Stimulated activated effector memory CD8-positive, alpha-beta T cell treated with anti-CD3 and anti-CD28 coated beads, Interleukin-12 subunit alpha, Interleukin-12 subunit beta, amount 100 ng/mL, for 72 hours (primary cell): ENCODE measurements at places on chromosomes 5 and 9.

DNA sequence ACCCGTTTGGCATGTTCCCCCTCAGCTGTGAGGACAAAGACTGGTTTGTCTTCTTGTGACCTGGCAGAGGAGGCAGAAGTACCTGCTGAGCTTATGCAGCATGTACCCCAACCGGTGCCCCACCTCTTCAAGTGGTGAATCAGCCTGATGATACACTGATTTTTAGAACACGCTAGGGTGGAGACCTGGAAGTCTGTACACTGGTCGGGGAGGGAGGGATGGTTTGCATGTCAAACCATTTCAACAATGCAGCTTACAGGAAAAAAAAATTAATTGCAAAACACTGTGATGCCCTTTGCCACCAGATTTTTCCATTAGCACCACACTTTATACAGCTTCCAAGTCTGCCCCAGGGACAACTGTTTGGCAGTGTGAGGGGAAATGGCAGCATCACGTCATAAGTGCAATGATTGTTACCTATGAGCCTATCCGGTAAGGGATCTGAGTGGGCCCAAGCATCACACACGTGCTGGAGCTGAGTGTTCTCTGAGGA, 155.1 kb upstream of the DMRT1 start:
- DNase-seq: no peak

GRCh38 chr5:148843510-148844318, 17.3 kb downstream of the ADRB2 start:
- no peak for DNase-seq

GRCh38 chr5:40121236-40121635, 558.5 kb upstream of the PTGER4 start:
- no peak for DNase-seq

DNA sequence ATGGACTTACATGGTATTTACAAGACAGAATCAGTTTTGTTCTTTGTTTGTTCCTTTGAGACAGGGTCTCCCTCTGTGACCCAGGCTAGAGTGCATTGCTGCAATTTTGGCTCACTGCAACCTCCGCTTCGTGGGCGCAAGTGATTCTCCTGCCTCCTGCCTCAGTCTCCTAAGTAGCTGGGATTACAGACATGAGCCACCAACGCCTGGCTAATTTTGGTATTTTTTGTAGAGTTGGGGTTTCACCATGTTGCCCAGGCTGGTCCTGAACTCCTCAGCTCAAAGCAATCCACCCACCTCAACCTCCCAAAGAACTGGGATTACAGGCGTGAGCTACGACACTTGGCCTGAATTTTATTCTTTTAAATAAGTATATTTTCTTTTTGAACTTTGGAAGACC, 27.6 kb downstream of the RAB24 start:
- DNase-seq: no peak

DNA sequence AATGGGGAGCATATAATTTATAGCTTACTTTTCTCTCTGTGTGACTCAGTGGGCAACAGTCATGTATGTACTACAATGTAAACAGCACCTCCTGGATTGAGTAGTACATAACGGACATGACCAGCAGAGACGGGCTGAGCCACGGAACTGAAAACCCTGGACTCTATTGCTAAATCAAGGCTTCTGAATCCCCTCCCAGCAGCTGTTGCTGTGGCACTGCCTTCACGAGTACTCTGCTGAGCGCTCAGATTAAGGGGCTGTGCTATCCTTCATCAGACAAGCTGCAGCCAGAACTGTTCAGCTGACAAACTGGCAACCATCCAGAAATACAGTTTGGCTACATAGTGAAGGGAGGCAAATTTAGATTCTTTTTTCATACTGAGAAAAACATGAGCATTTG, 131.3 kb upstream of the CCDC180 start:
- DNase-seq: no peak

DNA sequence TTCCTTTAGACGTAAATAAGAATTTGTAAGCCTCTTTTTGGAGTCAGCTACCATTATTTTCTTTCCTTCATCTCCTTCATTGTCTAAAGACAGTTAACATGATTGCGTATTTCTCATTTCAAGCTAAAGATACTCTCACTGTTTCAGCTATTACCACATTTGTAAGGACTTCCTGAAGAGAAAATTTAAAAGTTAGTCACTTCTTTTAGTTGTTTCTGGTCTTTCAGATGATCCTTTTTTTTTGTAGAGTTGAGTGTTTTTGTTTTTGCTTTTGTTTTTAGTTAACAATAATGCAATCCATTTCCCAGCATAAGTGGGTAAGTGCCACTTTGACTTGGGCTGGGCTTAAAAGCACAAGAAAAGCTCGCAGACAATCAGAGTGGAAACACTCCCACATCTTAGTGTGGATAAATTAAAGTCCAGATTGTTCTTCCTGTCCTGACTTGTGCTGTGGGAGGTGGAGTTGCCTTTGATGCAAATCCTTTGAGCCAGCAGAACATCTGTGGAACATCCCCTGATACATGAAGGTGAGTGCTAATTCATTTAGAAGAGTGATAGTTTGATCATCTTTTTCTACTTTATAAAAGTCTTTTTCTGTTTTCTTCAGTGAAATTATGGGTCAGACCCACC, 2.0 kb downstream of the IL31RA start:
- DNase-seq: no peak

- no peak for DNase-seq
Observed at GRCh38 chr5:100423330-100423729, 111.8 kb upstream of the FAM174A start.

DNA sequence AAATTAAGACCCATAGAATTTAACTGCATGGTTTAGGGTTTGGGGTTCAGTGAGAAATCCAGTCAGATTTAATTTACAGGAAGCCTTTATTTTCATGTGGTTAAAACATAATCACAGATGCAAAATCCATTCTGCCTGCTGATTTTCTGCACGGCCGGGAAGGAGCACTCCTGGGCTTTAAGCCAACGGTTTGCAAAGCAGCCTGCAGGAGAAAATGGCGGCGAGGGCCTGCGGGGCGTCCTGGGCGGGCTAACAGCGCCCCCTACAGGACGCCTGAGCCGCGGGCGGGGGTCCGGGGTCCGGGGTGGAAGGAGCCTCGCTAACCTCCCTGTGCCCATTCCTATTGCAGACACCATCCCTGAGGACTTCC, 47.6 kb downstream of the THBS4 start:
- DNase-seq: peak; percentile 80

GRCh38 chr9:126222363-126222834, 104.2 kb upstream of the MVB12B start:
- no peak for DNase-seq

DNA sequence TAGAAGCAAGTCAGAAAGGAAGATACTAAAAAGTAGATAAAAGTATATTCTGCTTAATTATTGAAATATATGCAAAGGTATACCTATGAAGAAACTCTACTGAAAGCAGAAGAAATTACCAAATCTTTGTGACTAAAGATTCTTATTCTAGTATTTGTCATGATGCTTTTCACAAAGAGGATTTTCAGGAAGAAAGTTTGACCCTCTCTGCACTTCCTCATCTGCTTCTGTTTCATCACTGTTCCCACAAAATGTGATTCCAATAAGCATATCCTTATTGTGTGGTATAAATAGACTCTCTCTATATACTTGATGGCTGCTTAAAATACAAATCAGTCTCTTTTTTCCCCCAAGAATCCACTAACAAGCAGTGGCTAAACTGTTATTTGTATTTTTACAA, 2139.6 kb upstream of the ACO1 start:
- no peak for DNase-seq

DNA sequence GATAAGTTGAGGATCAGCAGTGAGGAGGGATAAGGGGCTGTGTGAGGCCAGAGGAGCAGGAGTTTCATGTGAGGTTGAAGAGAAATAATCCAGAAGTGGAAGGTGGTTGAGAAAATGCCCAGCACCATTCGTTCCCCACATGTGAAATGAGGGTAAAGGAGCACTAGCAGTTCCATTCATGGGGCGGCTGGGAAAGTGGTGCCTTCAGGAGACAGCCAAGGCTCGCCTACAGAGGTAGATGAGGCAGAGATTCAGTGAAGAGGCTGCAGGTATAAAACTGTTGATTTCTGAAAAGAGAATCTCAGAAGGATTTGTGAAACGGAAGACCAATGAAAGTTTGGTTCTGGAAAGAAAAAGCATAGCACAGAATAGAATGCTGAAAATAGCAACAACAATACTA, 272.6 kb downstream of the MSX2 start:
- DNase-seq: no peak

GRCh38 chr9:37602817-37603216, 10.4 kb upstream of the TOMM5 start:
- DNase-seq: no peak

DNA sequence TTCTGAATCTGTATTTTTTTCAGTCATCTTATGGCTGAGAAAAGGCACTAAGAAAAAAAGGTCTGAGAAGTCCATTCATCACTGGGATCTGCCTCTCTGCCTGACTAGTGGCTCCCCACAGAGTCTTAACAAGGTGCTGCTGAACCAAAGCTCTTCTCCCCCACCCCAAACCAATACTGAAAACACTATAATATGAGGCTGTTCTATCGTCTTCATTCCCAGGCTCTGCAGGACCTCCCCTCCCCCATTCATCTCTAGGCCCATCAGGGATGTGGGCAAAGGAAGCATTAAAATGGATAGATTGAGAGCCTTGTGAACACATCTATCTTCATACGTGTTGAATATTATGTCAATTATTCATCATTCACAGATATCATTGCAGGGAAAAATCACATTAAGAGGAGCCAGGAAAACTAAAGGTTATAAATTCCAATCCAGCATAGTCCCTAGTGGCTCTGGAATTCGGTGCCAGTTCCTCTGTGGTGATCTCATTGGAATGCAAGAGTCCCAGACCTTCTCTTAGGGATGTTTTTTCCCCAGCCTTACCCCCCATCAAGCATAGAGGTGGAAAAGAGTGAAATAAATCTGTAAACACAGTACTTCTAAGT, 44.3 kb upstream of the GPR151 start:
- no peak for DNase-seq

DNA sequence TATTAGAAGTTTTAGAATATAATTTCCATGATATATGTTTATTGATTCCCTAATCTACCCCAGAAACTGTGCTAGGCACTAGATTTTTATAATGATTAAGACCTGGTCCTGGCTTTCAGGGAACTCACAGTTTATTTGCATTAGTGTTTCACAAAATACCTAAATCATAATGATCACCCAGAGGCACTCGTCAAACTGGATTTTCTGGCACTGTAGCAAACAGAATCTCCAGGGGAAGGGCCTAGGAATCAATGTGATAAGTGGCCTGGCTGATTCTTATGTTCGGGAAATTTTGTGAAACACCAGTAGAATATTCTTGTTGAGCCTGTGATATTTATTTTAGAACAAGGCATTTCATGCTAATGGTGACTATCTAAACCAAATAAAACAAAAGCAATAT, 37.4 kb upstream of the SRP19 start:
- DNase-seq: no peak

DNA sequence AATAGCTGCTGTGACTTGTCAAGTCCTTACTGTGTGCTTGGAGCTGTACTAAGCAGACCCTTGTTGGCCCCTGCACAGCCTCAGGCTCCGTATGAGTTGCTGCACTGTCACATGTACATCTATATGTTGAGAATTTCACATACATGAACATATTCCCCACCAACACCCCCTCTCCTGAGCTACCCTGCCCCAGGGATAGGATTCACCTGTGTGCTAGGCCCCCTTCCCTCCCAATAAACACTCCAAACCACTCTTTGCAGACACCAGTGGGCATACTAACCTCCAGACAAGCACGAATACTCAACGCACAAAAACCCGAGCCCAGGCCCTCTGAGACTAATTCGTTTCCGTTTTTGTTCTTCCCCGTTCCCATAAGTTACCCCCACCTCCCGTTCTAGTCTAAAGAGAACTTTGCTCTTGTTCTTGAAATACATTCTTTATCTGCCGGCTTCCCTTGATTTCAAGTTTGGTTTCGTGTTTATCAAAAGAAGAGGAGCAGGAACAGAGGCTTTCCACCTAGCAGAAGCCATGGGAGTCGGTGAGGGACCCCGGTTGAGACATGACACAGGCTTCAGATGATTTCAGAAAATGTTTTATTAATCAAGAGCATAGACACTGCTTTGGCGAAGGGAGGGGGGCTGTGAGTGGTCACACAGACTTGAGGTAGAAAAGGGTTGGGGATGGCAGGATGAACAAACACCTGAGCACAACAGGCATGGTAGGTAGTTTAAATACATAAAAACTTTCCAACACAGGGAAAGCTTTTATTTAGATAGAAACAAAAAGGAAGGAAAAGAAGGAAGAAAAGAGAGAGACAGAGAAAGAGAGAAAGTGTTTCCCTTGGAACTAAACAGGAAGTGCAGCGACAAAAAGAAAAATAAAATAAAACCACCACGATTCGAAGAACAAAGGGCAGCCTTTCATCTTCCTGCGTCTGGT, 3.4 kb downstream of the HAND1 start:
- no peak for DNase-seq

- DNase-seq: no peak
Observed at GRCh38 chr9:4079346-4079745, 220.5 kb downstream of the GLIS3 start.

DNA sequence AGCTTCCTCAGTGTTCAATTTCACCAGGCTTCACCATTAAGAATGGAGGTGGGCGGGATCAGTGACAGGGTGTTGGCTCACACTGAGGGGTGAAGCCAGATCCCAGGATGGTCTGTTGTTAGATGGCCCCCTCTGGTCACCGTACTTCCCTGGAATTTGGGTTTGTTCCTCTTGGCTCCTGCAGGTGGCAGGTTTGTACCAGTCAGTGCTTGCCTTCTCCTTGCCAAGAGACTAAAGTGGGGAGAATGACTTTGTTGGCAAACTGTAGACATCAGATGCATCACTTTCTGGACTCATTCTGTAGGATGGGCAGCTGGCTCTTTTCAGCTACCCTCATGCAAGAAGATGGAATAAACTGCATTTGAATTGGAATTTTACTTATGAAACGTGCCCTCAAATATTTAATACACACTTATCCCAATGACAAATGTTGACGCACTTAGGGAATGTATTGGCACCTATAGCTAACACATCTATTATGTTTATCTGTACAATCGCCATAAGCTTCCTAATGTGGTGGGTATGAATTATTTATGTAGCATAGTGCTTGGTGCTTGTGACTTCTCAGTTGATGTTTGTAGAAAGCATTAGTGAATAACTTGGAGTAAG, 31.4 kb upstream of the ANKRD55 start:
- DNase-seq: no peak

DNA sequence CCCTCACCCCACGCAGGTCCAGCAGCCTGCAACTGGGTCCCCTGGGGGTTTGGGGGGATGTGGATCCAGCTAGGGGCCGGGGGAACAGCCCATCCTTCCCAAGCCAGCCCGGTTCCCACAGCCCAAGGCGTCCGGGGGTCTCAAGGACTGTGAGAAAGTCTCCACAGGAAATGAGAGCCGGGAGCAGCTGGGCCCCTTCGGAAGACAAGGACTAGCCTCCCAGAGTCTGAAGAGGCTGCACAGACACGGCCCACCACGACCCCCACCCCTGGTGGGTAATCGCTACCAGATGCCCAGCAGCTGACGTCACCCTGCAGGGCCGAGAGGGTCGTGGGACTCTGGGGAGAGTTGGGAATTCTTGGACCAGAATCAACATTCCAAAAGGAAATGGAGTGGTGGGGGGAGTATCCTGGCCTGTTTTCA, 10.5 kb downstream of the SH2D3C start:
- no peak for DNase-seq
